ENCODE measurements at places on chromosomes 5 and 9. TPM values are rescaled to one million over a fixed set of nuclear protein-coding genes. Genes with fewer than 3 reads are reported as not detected.

GRCh38 chr9:121285835-121286687, 18.1 kb downstream of the GSN start:
- no peak for DNase-seq
- H3K27me3 ChIP-seq: peaks cover 11% of the 10 kb centered on the region
- H3K36me3 ChIP-seq: no peaks in the 10 kb centered on the region

Gene PCDHAC2
- 6.0 TPM for total RNA-seq

Gene FAM221B
- not detected for total RNA-seq

- no peak overlapping the region for H3K27ac ChIP-seq
- H3K27me3 ChIP-seq: no peaks in the 10 kb centered on the region
- H3K36me3 ChIP-seq: no peaks in the 10 kb centered on the region
- H3K4me1 ChIP-seq: no peaks in the 10 kb centered on the region
- H3K4me3 ChIP-seq: no peak overlapping the region
These were observed 502.0 kb upstream of the KLF4 start for GRCh38 chr9:107991581-107991980.

Gene FOXD1
- total RNA-seq: 2.8 TPM

DNA sequence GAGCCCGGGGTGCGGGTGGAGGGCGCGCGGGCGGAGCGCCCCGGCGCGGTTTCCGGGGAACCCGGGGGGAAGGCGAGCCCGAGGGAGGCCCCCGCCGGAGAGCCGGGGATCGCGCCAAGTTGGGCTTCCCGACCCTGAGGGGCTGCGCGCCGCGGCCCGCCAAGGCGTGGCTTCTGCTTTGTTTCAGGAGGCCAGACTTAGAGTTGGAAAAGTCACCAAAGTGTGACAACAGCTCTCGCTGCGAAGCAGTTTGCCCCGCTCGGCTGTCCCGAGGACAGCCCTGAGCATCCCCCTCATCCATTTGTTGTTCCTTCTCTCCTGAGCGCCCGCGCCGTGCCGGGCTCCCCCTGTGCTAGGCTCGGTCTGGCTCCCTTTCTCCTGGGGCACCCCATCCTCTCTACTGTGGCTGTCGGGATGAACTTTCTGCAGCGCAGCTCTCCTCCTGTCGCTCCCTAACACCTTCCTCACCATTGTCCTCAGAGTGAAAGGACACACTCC, 410 bp downstream of the GLIPR2 start:
- DNase-seq: peak; percentile 36
- H3K4me3 ChIP-seq: peak overlapping the region; percentile 99
- no peaks in the 10 kb centered on the region for H3K36me3 ChIP-seq
- H3K27me3 ChIP-seq: peaks cover 9% of the 10 kb centered on the region

Measured in glutamatergic neuron (in vitro differentiated cells).